ENCODE measurements at places on chromosomes 2 and 18.

DNA sequence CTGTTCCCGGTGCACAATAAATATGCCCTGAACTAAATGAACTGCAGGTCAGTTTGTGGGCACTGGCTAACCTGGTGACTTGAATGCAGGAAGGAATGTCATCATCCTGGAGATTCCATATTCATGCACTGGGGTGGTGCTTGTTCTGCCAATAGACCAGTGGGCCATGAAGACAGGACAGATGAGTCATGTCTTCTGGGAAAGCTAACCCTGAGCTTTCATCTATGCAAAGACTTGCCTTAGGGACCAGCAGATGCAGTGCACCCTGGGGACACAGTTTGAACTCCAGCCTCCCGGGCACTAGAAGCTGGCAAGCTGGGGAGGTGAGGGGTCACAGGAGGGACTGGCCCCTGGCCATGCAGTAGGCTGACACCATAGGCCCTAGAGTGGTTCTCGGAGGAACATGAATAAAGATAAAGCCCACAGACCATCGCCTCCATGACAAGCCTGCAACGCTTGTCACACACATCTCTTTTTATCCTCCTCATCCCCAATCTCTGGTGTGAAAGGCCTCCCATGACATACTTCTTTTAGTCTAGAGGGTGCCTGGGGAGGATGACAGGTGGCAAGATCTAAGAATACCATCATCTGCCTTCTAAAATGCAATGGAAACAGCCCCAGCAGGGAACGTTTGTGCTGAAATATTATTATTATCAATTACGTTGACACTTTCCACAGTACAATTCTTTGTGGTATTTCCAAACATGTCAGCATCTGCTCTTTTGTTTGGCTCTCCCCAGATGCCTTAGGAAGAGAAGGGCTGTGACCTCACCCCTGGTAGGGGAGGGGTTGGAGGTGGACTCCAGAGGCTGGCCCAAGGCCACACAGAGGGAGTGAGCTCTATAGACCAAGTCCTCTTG, 267.4 kb upstream of the RAB6C start:
- DNase-seq = no peak

GRCh38 chr2:215270118-215270451, 41.8 kb upstream of the ATIC start:
- DNase-seq = no peak

GRCh38 chr2:30465171-30465545, 18.1 kb downstream of the LCLAT1 start:
- DNase-seq = no peak

GRCh38 chr2:229300790-229301189, 29.7 kb upstream of the PID1 start:
- peak; percentile 25 for DNase-seq

DNA sequence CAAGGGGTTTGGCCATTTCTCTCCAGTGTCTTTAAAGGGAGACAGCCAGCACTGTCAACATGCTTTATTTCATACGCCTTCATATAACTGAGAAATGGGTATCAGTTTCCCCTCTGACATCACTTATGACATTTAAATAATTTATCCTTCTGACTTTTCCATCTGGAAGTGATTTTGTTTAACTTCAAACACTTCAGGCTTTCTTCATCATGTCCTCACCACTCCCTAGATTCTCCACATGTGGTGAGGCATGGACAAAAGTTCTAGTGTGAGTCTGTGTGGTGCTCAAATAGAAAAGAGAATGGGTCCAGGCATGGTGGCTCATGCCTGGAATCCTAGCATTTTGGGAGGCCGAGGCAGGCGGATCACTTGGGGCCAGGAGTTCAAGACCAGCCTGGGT, 158.6 kb downstream of the TXNL1 start:
- peak; percentile 38 for DNase-seq

- DNase-seq = peak; percentile 26
Observed at GRCh38 chr2:200498402-200499162, 11.3 kb downstream of the KCTD18 start.

DNA sequence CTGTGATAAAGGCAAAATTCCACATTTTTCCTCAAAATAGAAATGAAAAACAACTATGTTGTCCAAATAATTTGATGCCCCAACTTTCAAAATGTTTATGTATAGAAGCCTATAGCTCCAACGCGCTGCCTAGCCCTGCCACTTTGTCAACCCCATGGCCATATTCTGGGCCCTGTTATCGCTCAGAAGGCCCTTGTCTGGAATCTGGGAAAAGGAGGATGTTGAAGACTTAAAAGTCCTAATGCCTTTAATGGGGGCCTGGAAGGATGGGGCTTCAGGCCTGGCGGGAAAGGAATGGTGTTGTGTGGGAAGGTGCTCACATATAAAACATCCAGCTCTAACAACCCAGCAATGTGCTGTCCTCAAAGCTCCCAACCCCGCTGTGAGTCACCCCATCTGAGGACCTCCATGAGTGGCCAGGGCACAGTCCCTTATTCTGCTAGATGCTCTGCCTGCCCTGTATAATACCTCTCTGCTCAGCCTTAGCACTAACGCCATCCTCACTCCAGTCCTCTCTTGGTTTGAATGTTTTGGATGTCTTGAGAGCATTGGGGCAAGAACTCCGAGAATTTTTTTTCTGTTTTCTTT, 86.0 kb downstream of the ACSL3 start:
- DNase-seq = no peak

- DNase-seq = no peak
Observed at GRCh38 chr2:187115627-187116026, 266.7 kb upstream of the ZSWIM2 start.

- no peak for DNase-seq
Observed at GRCh38 chr2:213664817-213665216, 380.6 kb downstream of the SPAG16 start.

GRCh38 chr18:57057890-57058289, 89.0 kb upstream of the BOD1L2 start:
- no peak for DNase-seq

DNA sequence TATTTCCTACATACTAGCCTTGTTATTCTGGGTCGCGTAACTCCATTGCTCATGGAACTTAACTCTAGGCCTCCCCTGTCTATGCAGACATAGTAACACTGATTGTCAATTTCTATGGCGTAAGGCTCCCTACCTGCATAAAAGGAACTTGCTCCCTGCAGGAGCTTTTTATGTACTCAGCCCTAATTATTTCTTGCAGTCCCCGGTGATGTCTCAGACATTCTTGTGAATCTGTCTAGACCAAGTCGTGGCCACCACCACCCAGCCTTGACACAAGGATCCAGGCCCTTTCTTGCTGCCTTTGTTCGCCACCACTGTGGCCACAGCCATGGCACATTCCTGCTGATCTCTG, 189.5 kb upstream of the CTAGE1 start:
- no peak for DNase-seq

DNA sequence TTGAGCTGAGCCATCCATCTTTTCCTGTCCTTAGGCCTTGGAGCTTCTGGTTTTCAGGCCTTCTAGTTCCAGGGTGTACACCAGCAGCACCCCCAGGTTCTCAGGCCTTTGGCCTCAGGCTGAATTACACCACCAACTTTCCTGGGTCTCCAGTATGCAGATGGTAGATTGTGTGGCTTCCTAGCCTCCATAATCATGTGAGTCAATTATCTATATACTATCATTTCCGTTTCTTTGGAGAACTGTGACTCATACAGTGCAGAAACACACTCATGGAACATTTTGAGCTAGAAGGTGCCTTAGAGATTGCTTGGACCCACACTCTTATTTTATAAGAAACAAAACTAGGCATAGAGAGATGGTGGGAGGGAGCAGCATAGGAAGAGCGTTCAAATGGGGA, 167.4 kb downstream of the NCK2 start:
- no peak for DNase-seq

GRCh38 chr2:146764301-146764700, 1080.5 kb upstream of the ACVR2A start:
- no peak for DNase-seq

DNA sequence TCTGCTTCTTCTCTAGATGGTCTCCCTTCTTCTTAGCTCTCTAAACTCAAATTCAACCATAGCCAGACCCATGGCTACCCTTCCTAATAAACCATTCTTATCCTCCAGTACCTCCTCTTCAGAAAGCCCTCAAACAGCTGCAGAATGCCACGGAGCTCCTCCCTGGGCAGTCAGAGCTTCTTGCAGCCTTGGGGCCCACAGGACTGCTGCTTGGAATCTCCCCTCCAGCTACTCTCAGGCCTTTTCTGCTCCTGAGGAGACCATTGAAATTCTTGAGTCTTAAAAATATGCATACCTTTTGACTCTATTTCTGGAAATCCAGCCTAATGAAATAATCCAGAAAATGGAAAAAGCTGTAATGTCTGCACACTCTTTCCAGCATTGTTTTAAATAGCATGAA, 30.7 kb downstream of the EFR3B start:
- no peak for DNase-seq

DNA sequence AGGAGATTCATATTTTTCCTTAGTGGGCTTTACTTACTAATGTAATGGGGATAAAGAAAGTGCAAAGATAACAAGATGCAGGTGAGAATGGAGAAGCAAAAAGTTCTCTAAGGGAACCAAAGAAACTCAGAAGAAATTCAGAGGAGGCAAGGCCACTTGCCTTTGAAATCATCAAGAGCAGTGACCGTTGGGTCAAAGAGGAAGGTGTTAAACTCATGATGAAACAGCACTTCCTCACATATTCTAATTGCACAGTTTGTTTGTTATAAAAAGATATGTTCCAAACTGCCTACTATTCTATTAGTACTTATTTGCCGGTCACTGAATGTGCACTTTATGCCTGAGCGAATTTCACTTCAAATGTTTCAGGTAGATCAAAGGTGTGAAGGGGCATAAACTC, 975.1 kb downstream of the BCL11A start:
- DNase-seq = no peak

DNA sequence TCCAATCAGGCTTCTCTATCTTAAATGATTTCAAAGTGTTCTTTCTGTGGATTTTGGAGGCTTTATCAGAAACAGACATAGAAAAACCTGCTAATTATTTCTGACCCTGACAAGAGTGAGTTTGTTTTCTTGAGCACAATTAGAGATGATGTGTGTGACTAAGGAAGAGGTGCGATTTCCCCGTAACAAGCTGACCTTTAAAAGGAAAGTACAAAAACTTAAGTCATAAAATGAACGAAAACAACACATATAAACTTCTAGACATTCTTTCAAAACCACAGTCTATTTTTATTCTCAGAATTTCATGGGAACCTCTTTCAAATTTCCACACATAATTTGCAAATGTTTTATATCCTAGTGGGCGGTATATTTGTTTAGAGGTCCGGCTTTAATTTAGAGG, 604.8 kb downstream of the CPS1 start:
- no peak for DNase-seq

GRCh38 chr2:27131429-27131828, 3.0 kb downstream of the PREB start:
- no peak for DNase-seq
